Stimulated activated CD4-positive, alpha-beta T cell treated with anti-CD3 and anti-CD28 coated beads, Interleukin-4, amount 100 ng/mL, for 24 hours (primary cell): ENCODE measurements at places on chromosomes 16 and 17.
A peak's percentile ranks its signal among the peaks of the same experiment; 100 is the strongest.

DNA sequence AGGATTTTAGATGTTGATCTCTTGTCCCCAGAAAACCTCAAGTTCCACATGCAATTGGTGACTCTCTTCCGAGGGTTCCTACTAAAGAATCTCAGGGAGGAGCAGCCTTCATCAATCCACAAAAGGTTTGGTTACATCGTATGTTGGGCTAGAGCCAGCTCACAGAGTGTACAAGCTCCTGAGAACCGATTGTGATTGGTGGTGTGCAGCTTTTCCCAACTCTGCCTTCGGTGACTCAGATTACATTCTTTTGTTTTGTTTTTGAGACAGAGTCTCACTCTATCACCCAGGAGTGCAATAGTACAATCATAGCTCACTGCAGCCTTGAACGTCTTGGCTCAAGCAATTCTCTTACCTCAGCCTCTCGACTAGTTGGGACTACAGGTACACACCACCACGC is 172.4 kb downstream of the PMP22 start:
- no peak for DNase-seq

DNA sequence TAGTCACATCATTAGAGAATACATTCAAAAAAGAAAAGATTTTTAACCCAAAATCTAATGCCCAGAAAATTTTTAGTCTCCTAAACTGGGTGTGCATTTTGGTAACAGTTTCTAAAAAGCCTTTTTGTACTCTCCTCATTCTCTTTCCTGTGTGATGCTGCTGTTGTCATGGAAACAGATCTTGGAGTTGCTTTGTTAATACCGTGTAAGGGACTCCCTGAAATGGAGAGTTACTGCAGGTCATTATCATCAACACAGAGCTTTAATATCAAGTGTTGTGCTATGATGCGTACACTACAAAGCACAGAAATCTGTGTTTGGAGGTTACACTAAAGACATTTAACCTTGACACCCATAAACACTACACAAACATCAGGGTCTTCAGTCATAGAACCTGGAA is 216.3 kb downstream of the PRKCA start:
- DNase-seq = no peak

DNA sequence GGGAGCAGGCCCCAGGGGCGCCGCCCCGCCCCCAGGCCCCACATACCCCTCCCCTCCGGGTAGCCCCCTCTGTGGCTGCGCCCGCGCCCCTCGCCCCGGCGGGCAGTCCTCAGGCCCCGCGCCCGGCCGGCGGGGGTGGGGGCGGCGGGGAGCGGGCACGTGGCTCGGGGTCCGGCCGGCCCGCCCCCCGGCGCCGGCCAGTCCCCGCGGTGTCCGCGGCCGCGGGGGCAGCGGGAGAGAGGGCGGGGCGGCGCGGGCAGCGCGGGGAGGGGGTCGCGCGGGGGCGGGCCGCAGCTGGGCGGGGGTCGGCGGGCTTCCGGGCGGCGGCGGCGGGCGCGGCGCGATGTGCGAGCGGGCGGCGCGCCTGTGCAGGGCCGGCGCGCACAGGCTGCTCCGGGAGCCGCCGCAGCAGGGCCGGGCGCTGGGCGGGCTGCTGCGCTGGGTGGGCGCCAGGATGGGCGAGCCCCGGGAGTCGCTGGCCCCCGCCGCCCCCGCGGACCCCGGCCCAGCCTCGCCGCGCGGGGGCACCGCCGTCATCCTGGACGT is 335 bp downstream of the NECAB2 start:
- no peak for DNase-seq

GRCh38 chr16:4564661-4565267 is 8.6 kb downstream of the C16orf96 start:
- DNase-seq = no peak

- DNase-seq = no peak
These were observed 14.0 kb downstream of the UBE2O start for GRCh38 chr17:76438906-76439305.

- DNase-seq = no peak
These were observed 9.9 kb downstream of the AXIN1 start for GRCh38 chr16:342455-343213.

- peak; percentile 27 for DNase-seq
These were observed 23.2 kb downstream of the CDH3 start for GRCh38 chr16:68668266-68668665.

DNA sequence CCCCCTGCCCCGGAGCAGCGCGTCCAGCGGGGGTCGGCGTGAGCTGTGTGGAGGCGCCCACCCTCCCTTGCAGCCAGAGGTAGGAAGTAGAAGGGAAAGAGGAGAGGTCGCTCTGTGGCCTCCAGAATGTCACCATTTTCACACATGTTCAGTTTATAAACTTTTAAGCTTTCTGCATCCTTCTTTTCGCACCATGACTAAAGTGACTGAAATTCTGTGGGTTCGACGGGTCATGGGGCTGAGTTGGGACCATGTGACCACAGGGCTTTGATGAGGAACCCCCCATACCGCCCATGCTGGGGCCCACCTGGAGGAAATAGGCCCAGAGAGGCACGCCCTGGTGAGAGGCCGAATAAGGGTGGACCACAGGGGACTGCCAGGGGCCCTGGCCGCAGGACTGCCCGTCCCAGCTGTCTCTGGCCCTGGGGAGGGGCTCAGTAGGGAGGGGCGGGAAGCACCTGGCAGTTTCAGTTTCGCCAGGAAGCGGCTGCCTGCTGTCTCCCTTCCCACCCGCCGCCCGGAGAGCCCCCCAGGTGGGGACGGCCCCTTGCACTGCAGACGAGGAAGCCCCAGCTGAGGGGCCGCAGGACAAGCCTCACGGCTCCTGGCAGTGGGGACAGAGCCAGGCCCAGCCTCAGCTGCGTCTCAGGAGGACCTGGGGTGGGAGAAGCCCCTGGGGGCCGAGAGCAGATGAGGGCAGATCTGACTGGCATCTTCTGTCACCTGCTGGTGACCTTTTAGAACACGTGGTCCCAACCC is 9.0 kb downstream of the CBFA2T3 start:
- DNase-seq = no peak

DNA sequence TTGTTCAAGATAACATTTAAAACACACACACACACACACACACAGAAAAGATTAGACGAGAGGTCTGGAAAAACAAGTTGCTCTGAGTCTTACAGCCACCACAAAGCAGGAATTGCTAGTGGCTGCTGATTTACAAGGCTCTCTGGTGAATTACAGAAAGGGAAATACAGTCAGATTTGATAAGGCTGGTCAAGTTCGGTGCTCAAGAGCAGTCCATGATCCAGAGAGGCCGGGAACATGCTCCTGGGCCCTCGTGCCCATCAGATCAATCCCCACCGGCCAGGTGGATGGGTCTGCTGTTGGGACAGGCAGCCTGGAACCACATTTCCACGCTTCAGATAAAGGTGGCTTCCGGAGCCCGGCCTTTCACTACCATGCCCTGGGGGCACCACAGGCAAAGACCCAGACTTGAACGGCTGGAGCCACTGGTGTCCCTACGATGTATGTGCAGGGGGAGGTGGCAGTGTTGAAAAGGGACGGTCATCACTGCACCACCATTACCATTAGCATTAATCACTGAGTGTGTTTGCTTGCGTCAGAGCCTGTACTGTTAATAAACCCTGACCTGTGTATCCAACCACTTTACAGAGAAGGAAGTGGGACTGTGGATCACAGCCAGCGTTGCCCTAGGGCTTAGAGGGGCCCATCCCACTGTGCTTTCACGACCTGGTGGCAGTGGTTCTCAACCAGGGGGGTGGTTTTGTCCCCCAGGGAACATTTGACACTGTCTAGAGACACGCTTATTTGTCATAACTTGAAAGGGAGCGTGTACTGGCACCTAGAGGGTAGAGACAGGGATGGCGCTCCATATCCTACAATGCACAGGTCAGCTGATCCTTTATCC is 95.1 kb downstream of the XYLT1 start:
- no peak for DNase-seq

- no peak for DNase-seq
These were observed at the start of gene CHST6 for GRCh38 chr16:75495076-75495674. CHST6 (minus strand) TSS chr16:75495441; CDS start chr16:75479828, 15,613 bp downstream.

- DNase-seq = no peak
These were observed 20.1 kb upstream of the HYDIN start for GRCh38 chr16:71250461-71251235.

- DNase-seq = peak; percentile 59
These were observed 92.6 kb downstream of the DNAH17 start for GRCh38 chr17:78484271-78485246.

GRCh38 chr17:75550139-75550465 is 24.6 kb downstream of the LLGL2 start:
- no peak for DNase-seq

DNA sequence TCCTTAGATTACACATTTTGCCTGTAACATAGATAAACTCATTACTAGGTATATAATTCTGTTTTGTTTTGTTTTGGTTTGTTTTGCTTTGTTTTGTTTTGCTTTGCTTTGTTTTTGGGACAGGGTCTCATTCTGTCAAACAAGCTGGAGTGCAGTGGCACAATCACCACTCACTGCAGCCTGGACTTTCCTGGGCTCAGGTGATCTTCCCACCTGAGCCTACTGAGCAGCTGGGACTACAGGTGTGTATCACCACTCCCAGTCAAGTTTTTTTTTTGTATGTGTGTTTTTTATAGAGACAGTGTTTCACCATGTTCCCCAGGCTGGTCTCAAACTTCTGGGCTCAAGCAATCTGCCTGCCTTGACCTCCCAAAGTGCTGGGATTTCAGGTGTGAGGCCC is 1.3 kb upstream of the CCL4L2 start:
- DNase-seq = no peak

- no peak for DNase-seq
These were observed at the start of gene HNF1B for GRCh38 chr17:37744961-37745800. HNF1B (minus strand) TSS chr17:37745059; CDS start chr17:37744884, 175 bp downstream.

GRCh38 chr17:1636732-1637285 is 8.2 kb upstream of the SLC43A2 start:
- DNase-seq = no peak

DNA sequence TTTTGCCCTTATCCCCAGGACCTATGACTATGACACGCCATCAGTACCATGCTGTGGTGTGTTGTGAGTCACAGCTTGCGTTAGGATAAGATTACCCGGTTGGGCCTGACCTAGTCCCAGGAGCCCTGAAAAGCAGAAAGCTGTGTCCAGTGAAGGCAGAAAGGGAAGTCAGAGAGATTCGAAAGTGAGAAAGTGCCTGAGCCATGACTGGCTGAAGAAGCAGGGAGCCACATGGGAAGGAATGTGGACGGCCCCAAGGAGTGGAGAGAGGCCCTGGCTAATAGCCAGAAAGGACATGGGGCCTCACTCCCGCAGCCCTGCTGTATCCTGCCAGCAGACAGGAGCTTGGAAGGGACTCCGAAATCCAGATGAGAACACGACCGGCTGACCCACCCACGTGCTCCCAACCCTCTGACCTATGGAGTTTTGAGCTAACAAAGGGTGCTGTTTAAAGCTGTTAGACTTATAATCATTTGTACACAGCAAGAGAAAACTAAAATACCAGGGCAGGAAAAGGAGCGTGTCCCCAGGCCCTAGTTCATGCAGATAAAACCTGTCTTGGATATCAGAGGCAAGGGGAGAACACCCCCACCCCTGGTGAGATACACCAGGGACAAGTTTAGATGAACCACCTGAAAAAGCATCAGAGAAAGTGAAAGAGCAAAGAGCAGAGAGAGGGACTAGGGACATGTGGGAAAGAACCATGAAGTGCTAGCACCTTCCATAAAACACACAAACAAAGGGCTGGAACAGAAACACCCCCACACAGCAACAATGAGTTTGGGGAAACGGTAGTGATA is 115.3 kb downstream of the SLC39A11 start:
- no peak for DNase-seq

- no peak for DNase-seq
These were observed 31.1 kb upstream of the HELZ start for GRCh38 chr17:67276075-67276474.

- no peak for DNase-seq
These were observed 8.3 kb upstream of the NLK start for GRCh38 chr17:28033972-28034714.

- no peak for DNase-seq
These were observed 480 bp downstream of the MRPS7 start for GRCh38 chr17:75262112-75262606.

DNA sequence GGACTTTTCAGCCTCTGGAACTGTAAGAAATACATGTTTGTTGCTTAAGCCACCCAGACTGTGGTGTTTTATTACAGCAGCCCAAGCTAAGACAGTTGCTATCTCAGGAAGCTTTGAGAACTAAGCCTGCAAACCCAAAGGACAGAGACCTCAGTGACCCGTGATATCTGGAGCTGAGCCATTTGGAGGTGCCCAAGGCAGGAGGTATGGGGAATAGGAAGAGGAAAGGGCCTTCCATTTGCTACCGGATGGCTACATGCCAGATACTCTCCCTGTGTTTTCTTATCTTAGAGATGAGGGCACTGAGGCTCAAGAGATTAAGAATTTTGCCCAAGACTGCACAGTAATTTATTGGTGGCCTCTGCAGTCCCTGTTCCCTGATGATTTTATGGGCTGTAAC is 622.1 kb upstream of the CDH5 start:
- DNase-seq = no peak

- DNase-seq = no peak
These were observed 12.8 kb downstream of the GOSR2 start for GRCh38 chr17:46935658-46936266.

- no peak for DNase-seq
These were observed 7.4 kb downstream of the GFAP start for GRCh38 chr17:44907729-44908470.

- DNase-seq = peak; percentile 71
These were observed 13.8 kb downstream of the CTRL start for GRCh38 chr16:67917852-67918236.

- DNase-seq = no peak
These were observed 111.6 kb upstream of the HAS3 start for GRCh38 chr16:68993885-68994284.

DNA sequence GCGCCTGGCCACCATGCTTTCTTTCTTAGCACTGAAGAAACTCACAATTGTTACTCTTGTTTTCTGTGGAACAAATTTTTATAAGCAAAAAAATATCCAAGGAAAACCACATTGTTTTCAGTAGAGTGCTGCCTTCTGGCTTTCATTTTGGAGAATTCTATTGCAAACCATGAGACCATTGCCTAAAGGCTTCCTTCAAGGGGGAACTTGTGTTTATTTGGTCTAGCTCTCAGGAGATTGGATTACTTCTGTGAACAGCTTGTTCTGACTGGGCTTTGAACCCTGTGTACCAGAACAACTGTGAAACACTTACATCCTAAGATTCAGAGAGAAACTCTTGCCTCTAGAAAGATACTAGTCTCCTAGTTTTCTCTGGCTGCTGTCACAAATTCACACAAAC is 32.1 kb downstream of the TOM1L1 start:
- no peak for DNase-seq

- DNase-seq = no peak
These were observed 176.9 kb upstream of the FAM20A start for GRCh38 chr17:68777856-68778694.
